Ammon's horn (tissue), 1 donor: ENCODE measurements at places on chromosomes 3 and 15.

DNA sequence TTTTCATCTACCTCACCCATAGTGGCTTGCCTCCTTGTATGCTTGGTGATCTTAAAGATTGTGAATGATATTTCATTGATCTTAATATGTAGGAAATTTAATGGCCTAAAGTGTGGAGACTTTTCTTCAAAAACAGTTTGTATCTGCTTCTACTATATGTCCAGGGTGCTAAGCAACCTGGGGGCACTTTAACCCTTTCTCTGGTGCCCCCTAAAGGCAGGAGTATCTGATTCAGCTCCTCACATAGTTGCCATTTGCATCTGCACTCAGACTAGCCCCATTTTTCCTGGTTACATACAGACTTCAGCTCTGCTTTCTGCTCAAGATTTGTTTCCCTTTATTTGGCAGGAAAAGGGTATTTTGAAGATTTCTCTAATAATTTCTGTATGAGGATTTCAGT lies 5.2 kb upstream of the PFN2 start:
- DNase-seq: no peak

- no peak for DNase-seq
Measured at GRCh38 chr3:16883723-16884083, 1.1 kb upstream of the PLCL2 start.

DNA sequence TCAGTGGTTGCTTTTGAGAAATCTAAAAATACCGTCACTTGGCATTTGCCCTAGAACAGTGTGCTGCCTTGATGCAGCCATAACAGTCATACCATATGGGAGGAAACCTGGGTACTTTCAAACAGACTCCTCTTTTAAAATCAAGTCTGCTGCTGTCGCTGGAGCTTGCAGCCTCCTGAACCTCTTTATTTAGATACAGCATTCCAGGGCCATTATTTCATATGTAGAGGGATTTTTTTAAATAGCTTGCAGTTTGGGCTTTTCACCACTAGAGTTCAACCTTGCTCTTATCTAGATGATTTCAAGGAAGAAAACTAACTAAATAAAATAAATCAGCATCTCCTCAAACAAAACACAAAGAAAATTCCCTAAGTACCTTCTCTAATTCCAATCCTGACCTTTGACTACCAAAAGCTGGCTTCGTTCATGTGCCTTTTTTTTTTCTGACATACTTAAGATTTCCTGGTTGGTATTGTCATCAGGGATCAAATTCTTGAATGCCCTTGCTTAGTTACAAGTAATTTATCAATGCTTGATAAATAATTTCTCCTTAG lies 111.6 kb downstream of the KBTBD8 start:
- DNase-seq: peak; percentile 46

- peak; percentile 5 for DNase-seq
Measured at GRCh38 chr3:155995525-155996370, 124.6 kb upstream of the KCNAB1 start.

GRCh38 chr3:64123931-64124330 lies 100.6 kb upstream of the PSMD6 start:
- DNase-seq: no peak

DNA sequence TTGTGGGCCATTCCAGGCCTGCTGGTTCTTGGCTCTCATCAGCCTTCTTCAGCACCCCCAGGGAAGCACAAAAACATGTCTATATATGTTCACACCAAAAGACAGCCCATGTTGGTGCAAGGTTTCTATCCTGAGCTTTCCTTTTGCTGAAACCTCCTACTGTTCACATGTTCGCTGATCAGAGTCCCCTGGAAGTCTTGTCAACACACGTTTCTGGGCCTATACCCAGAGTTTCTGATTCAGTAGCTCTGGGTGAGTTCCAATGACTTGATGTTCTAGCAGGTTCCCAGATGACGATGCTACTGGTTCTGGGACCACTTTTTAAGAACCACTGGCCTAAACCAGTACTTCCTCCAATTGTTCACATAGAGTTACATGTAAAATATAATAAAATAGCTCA lies 46.0 kb downstream of the SUCNR1 start:
- no peak for DNase-seq

DNA sequence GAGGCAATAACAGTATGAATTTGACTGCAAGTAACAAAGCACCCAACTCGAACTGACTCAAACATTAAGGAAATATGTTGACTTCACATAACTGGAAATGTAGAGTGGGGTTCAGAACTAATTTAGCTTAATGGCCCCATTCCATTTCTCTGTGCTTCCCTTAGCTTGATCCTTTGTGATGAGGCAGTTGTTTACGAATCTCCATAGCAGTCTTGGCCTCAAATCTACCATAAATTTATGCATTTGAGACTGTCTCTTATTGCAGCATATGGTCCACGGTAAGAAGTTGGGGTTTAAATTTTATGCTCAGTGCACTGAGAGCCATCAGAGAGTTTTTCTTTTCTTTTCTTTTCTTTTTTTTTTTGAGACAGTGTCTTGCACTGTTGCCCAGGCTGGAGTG lies 148.7 kb upstream of the POU1F1 start:
- DNase-seq: no peak

DNA sequence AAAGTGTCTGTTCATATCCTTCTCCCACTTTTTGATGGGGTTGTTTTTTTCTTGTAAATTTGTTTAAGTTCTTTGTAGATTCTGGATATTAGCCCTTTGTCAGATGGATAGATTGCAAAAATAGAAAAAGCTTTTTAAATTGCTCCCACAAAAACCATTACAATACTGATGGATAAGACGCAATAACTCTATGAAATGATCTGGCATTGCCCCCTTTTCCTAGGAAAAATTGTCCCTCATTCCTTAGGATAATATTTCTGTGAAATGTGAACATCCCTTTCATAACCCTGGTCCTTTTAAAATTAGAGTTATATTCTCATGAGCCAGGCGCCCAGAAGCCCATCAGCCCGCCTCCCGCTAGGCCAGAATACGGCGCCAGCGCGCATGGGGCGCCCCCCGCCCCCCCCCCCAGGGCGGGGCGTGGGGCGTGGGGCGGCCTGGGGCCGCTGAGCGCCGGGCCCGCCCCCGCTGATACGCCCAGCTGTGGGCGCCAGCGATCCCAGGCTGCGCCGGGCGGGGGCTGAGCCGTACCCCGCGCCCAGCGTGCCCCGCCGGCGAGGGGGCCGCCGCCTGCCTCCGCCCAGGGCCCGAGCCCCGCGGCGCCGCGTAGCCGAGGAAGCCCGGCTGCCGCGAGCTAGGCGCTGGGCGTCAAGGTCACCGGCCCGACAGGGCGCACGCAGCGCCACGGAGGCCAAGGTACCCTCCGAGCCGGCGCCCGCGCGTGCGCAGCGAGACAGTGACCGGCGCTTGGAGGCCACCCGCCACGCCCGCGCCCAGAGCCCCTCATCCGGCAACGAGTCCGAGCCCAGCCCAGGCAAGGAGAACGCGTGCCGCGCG lies 11.1 kb upstream of the ROPN1B start:
- DNase-seq: no peak

DNA sequence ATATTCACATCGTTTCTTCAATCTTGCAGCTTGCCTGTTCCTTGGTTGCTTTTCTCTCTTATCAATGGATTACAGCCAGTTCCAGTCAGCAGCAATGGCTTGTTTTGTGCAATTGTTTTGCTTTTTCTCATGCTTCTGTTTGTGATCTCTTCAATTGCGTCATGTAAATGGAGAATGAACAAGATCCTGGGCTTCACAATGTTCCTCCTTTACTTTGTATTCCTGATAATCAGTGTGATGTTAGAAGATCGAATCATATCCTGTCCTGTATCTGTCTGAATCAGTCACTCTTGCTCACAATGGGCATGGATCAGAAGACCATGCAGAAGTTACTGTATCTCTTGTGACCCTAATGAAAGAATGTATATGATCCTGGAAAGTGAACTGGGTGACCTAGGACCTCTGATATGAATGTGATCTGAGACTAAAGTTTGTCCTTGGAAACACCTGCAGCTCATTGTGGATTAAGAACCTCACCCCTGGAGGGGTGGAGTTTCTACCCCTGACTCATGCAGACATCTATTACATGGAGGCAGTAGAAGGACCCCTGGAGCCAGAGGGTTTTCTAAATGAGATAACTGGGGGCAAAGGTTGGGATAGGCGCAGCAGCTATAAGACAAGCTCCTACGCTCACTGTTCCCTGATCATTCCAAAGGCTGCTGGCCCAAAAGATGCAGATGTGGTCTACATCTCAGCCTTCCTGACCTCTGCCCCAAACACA lies 32.2 kb downstream of the SLC24A1 start:
- DNase-seq: no peak

DNA sequence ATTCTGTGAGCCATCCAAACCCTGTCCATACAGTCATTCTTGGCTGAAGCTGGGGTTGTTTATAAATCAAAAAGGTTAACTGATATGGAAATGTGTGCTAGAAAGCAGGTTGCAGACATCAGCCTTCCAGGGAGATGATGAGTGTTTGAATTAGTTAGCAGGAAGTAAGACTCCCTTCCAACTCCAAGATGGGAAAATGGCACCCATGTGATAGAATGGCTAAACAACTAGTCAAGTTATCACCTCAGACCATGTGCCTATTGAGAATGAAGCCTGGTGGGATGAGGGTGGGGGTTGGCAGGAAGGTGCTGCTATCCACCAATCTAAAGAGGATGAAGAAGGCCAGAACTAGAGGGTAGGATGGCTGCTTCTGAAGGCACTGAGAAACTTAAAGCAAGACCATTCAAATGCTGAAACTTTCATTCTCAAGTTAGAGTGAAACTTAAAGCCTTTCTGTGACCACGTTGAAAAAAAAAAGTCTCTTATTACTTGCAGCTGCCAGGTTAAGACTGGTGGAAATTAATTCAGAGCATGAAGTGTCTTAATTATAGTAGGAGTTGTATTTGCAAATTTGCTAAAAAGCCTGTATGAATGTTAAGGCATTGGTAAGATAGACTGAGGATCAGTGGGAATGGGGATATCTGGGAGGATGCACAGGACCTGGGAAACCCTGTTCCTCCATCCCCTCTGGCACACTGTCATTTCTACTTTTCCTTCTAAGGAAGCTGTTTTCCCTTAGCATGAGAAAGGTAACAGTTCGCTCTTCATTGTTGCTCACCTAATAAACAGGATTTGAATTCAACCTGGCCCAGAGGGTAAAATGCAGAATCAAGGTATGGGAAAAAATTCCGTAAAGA lies 36.8 kb downstream of the CCR3 start:
- no peak for DNase-seq

- no peak for DNase-seq
Measured at GRCh38 chr3:78912687-78913086, 855.1 kb downstream of the ROBO1 start.

GRCh38 chr3:183540501-183541234 lies 14.8 kb downstream of the KLHL6 start:
- DNase-seq: peak; percentile 61

DNA sequence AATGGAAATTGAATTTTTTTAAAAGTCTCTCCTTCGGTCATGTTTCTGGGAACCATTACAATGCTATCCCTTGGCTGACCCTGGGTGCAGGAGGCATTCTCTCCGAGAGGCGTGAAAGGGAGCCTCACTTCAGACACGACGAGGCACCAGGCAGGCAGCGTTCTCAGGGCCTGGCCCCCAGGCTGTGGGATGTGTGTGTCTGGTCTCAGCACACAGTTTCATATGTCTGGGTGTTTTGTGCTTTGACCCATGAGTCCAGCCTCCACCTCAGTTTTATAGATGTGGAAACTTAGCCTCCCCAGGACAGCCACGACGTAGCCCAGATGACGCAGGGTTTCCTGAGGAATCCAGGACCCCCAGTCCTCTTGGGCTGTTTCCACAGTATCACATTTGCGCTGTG lies 34.0 kb downstream of the FGD5 start:
- no peak for DNase-seq

- no peak for DNase-seq
Measured at GRCh38 chr3:8975081-8976020, 12.1 kb upstream of the RAD18 start.

- no peak for DNase-seq
Measured at GRCh38 chr3:102532901-102533300, 98.1 kb downstream of the ZPLD1 start.

GRCh38 chr3:10194328-10195071 lies 29.8 kb downstream of the IRAK2 start:
- DNase-seq: peak; percentile 78

- no peak for DNase-seq
Measured at GRCh38 chr3:111882194-111882593, 23.1 kb downstream of the PHLDB2 start.

- no peak for DNase-seq
Measured at GRCh38 chr3:65752636-65753035, 286.1 kb downstream of the MAGI1 start.

DNA sequence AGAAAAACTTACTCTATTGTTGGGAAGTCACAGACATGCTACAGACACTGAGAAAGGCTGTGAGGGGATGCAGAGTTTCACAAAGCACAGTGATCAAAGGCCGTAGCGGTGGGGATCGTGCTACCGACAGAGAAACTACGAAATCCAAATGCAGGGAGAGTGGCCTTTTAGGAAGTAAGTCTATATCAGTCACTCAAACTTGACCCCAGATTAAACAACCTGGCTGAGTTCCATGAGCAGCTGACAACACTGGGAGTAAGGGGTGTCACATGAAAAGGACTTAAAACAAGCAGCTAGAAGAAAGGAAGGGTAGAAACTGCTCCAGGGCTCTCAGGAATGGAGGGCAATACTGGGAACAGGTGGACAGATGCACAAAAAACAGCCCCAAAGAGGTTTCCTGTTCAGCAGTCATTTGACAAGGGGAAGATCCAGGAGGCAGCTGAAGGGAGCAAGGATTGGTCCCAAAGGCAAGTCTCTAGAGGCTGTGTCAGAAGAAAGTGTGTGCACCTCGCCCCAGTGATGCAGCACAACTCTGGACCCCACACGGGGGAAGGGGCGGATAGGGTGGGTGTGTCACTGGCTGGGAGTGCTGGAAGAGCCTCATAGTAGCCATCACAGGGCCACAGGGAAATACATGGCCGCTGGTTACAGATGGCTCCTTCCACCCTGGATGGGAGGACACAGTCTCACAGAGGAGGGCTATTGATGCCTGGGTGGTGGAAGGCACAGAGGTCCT lies 20.3 kb upstream of the HDAC11 start:
- no peak for DNase-seq

GRCh38 chr15:57183041-57183440 lies 193.3 kb upstream of the CGNL1 start:
- DNase-seq: no peak

DNA sequence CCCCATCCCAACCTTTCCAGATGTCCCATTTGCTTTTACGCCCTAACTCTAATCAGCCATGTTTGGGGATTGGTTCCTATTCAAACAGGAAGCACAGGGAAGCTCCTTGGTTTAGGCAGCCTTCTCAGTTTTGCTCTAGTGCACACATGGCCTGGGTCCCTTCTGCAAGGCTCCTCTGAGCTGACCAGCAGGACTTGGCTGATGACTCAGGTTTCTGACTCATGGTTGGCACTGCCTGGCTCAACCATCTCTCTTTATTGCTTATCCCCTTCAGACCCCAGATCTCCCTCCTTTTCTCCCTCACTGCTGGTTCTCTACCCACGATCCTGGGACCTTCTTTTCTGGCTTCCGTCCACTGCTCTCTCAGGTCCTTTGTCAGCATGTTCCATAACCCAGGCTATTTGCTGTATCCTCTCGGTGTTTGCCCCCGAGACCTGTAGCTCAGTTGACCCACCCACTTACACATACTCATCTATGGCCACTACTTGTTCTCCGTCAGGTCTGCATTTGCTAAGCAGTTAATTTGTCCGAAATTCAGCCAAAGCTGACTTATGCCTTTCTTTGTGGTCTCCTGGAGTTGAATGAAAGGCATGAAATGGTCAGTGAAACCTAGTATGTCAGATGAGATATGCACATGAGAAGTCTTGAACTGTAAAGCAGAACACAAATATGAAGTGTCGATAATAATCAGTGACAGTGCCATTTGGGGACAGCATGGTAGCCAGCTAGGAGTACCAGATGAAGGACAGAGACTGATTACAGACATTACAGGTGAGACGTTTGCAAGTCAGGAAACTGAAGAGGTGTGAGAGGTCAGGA lies 323.5 kb upstream of the ROPN1 start:
- no peak for DNase-seq

GRCh38 chr3:139439278-139439677 lies 37.0 kb downstream of the RBP2 start:
- DNase-seq: no peak
